ENCODE measurements at places on chromosomes 4 and X. TPM values are rescaled to one million over a fixed set of nuclear protein-coding genes. Genes with fewer than 3 reads are reported as not detected.

DNA sequence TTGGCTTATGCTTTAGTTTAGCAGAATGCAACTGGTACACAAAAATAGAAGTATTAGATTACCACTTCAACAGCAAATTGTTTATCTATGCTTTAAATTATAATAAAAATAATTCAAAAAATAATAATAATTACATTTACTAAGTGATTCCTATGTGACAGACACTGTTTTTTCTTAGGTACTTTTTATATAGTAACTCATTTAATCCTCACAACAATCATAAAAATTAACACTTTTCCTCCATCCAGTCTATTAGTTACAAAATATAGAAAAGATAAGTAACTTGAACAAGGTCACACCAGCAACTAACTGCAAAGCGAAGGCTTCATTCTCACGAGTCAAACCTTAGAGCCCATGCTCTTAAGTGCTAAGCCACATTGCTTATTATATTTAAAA, 155.2 kb downstream of the PDGFC start:
- DNase-seq: no peak

DNA sequence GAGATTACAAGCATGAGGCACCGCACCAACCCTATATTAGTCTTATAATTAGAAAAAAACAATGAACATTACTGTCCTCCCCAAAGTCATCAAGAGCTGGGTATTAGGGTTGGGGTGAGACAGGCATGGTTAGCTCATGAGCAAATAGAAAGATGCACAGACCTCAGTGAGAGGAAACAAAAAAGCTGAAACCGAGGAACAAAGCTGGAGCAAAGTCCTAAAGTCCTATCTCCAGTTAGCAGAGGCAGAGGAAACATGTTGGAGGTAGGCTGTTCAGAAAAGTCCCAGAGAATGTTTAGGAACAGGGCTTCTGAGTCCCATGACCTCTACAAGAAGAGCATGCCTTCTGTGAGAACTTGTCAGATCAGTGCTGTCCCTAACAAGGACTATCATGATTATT, 4.6 kb upstream of the PCYT1B start:
- no peak for DNase-seq

- peak; percentile 57 for DNase-seq
Measured at GRCh38 chr4:77959566-77960338, 97.1 kb downstream of the MRPL1 start.

DNA sequence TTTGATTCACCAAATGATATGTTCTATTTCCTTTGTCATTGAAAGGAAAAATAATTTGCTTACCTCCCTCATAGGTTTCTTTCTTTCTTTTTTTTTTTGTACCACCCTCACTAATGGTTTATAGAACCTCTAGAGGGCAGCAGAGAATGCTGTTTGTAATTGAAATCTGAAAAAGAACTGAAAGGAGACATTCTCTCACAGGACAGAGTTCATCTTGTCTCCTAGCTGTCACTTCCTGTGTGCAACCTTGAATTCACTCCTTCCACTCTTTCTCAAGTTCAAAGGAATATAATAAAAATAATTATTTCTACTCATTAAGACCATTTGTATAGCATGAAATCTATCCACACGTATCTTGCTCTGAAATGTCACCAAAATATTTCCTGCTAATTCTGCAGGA, 51.0 kb downstream of the GUCY1B1 start:
- DNase-seq: peak; percentile 92

TMEM31 gene
- not detected for total RNA-seq

DNA sequence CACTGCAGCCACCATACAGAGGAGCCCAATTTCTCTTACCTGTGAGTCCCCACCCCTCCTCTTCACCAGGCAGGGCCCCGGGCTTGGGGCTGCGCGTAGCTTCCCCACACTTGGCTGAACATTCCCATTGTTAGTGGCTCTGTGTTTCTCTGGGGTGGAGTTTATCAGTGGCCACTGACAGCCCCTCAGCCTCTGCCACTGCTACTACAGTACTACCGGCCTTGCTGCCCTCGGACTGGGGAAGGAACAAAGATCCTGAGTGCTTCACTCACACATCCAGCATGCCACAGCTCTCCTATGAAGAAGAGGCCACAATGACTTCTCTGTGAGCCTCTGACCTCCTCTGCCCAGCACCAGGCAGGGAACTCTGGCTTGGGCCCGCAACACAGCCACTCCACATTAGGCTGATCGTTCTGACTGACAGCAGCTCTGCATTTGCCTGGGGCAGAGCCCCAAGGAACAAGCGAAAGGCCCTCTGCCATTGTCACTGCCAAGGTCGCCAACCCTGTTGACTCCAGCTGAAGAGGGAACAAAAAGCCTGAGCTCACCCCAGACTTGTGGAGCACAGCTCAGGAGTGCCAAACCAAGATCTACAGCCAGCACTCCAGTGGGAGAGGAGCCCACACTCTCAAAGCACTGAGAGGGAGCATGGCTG, 24.0 kb downstream of the ABCB7 start:
- DNase-seq: no peak

GRCh38 chrX:8803326-8803725, 2.1 kb upstream of the FAM9A start:
- DNase-seq: no peak

DNA sequence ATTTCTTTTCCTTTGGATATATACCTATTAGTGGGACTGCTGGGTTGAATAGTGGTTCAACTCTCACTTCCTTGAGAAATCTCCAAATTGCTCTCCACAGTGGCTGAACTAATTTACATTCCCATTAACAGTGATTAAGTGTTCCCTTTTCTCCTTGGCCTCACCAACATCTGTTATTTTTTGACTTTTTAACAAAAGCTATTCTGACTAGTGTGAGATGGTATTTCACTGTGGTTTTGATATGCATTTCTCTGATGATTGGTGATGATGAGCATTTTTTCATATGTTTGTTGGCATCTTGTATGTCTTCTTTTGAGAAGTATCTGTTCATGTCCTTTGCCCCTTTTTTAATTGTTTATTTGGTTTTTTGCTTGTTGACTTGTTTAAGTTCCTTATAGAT, 413.0 kb downstream of the MAPK10 start:
- no peak for DNase-seq

DNA sequence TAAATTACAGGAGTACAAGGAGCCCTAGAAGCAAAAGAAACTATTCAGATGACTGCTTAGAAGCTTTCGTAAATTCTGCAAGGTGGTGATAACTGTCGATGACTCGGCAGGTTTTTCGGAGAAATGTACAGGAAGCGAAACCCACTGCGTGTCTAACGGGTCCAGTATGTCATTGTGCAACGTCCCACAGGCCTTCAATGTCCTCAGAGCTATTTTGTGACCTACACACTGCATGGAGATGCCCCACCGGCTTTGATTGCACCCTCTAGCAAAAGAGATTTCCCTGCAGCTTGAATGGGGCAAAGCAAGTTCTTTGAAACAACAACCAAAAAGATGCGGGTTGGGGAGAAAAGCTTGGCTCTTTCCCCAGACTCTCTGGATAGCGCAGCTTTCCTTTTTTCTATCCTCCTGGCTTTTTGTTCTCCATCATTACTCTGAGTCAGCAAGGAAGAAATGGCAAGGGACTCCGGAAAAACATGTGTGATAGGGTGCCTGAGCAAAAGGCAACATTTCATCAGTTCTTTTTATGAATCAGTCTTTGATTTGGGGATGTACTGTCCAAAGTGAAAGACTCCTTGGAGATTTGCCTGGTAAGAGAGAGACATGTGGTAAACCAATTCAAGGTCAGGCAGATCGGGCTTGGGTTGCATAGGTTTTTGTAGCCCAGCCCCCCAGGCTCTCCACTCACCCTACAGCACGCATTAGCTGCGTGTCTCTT, 112.0 kb upstream of the TBL1X start:
- peak; percentile 75 for DNase-seq
